ENCODE measurements at places on chromosomes 7 and 10. TPM values are rescaled to one million over a fixed set of nuclear protein-coding genes. Genes with fewer than 3 reads are reported as not detected.
A peak's percentile ranks its signal among the peaks of the same experiment; 100 is the strongest.

DNA sequence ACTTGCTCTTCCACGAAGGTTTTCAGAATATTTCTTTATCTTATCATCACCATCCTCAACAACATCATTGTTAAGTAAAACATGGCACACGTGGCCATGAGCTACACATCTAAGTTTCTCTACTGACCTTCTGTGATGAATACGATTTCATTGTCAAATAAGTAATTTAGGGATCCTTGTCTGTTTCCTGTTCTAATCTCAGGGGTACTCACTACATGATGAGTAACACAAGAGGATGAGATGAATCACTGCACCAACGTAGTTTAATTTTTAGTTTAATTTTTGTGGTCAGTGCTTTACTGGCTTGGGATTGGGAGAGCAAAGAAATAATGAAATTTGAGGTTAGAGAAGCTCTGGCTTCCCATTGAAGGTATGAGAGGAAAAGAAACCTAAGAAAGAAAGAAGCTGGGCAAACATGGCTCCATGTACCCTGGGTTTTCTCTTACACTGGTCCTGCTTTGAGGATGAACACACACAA, 461.9 kb upstream of the KLF6 start:
- DNase-seq, result no peak

DNA sequence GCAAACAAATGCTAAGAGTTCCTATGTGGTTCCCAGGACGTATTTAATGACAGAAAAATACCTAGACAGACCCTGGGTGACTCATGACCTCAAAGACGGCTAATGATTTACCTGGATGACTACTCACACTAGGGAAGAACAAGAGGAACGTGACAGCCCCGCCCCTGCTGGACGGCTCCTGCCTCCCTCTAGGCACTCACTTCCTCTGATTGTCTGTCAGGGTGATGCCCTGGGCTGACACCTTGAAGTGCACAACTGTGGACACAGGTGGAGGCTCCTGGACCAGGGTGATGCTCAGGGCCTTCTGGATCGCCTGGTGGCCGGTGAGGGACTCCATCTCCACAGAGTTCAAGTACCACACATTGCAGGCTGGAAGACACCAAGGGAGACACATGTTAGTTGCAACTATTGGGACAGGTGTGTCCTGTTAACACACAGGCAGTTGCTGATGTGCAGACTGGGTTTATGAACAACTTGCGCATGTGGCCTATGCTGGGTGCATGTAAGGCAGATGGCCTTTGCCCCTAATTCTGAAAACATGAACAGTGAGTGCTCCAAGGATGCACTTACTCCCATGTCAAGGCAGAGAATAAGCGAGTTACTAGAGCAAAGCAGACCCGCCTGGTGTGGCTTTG, 298.3 kb downstream of the TNS3 start:
- DNase-seq, result peak; percentile 56

DNA sequence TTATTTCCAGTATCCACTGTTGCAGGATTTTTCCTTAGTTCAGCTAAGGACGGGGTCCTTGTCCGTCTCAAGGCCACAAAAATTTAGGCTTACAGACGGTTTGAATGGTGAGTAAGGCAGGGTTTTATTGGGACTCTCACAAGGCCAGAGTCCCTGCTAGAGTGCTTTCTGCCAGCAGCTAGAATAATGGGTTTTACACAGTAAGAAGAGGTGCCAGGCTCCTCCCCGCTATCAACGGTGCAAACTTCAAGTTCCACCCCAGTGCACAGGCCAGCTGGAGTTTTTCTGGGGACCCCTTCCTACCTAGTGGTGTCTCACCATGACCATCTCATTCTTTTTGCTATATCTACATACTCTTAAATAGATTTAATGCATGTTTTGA, 198.5 kb upstream of the KCTD7 start:
- DNase-seq, result no peak

DNA sequence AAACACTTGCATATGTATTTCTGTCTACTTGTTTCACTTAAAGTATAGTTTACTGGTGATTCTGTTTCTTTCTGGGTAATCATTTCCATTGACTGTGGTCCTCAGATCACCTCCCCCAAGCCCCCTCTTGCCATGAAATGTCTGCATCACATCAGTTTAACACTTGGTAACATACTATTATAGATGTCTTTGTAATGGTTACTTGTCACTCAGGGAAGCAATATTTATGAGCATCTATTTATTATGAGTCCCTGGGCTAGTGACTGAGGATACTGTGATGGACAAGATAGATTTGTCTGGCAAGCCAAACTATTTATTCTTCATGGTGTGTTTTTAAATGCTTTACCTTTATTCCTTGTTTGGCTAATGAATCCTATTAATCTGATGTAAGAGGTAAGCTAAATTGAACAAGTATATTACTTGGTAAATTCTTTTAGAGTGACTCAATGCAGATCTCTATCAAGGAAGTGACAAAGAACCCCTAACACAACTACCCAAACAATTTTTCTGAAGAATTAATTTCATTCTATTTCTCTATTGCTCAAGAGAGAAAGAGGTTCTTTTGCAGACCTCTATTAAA, 270.9 kb downstream of the RELN start:
- DNase-seq, result no peak

DNA sequence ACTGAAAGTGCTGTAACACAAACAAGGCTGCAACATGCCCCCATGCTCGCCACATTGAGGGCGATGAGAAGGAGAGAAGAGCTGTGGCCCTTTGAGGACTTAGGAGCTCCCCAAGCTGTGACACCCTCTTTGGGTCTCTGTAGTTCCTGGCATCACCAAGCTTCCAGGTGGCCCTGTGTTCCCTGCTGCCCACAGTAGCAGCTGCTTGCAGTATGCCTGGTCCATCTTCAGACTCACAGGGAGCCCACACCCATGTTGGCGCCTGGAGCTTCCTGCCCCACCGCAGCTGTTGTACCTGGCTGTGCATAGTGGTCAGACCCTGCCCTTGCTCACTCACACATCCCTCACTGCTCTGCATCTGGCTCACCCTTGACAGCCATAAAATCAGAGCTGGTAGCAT, 401.2 kb upstream of the NRG3 start:
- DNase-seq, result no peak

DNA sequence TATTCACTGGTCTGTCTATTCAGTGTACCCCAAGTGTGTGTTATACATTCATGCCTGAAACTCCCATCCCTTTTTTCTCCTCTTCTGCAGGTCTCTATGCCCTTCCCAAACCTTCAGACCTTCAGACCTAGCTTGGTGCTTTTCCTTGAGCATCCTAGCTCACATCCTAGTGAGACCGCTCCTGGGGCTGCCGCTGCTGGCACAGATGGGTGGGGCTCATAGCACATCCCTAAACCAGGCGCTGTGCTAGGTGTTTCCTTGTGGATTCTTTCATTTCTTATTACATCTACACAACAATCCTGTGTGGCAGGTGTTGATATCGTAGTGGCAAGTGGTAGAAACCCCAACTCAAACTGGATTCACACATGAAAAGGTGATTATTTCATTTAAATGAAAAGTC, 43.2 kb downstream of the PRR15 start:
- DNase-seq, result no peak

DNA sequence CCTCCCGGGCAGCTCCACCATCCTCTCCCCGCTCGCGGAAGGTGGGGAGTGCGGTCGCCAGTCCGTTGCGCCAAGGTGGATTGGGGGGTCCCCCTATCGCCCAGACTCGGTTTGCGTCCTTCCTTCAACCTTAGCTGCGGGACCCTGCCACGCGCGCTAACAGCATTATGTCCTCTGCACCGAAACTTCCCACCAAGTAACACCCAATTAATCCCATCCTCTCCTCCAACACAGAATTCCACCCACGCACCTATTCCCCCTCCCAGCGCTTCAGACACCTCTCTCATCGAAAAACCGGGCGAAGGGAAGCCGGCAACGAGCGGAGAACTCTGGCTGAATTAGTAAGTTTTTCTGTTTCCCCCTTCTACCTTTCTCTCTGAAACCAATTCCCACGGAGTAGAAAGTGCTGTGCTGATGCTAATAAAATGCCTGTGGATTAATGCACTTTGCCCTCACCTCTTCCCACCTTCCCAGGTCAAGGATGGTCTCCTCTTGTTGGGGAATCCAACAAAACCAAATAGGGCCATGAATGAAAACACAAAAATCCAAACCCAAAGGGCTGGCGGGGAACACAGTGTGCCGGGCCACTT, 947 bp downstream of the HOXA3 start:
- no peak for DNase-seq

GRCh38 chr7:42167206-42167605, 69.8 kb downstream of the GLI3 start:
- no peak for DNase-seq

GRCh38 chr7:84701524-84702306, 485.1 kb downstream of the SEMA3D start:
- peak; percentile 94 for DNase-seq

GRCh38 chr10:55631071-55631654, 729.9 kb downstream of the ZWINT start:
- no peak for DNase-seq

DNA sequence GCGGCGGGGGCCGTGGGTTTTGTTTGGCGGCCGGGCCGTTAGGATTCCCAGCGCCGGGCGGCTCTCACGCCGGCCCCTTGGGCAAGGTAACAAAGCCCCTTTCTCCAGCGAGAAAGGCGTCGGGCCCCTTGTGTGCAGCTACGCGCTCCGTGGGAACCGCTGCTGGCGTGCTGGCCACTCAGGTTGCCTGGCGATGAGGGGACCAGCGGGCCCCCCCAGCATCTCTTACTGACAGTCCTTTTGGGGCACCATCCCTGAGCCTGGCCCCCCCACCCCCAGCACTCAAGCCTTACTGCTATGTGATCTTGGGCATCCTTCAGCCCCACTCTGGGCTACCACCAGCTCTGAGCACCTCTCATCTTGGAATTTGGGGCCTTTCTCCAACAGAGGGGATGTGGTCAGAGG, 1.8 kb downstream of the LFNG start:
- no peak for DNase-seq

DNA sequence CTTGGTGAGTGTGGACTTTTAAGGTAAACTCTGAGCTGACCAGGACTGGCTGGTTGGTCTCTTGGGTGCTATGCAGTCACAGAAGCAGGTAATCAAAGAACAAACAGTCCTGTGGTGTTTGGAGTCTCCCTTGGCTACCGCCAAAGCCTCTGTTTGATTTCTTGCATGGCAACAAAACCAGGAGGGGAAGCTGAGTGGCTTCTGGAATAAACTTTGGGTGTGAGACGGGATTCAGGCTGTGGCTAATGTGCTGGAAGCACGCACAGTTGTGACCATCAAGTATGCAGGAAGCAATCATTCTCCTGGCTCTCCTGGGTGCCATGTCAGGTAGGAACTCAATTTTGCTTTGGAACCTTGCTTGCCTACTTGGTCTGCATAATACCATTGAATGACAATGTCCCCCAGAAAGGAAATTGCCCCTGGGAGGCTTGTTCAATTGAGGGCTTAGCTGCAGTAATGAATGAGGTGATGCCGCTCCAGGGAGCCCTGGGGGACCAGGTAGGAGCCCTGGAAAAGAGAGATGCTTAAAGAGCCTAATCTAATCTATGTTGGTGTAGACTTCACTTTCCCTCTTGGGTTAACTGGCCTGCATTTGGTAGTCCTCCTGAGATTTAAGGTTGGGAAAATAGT, at the start of gene CDHR3:
TSS of gene CDHR3 (plus strand) at position 227 of the 630 bp plus-strand sequence. CDS start at position 282, 55 bp downstream.
- no peak for DNase-seq

DNA sequence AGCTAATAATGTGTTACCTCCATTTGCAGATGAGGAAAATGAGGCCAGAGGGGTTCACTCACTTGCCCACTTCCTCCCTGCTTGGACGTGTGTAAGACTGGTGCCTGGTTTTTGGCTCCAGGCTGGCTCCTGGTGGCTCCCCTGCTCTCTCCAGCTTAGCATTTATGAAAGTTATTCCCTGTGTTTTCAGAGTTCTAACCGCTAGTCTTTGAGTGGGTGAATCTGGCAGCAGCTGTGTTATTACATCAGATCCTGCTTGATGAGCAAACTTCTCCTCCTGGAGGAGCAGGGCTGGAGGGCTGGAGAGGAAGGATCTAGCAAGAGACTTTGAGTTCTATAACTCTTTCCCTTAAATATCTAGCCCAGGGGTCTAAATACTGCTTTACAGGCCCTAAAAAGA, 80.9 kb upstream of the AGBL3 start:
- DNase-seq, result no peak

DNA sequence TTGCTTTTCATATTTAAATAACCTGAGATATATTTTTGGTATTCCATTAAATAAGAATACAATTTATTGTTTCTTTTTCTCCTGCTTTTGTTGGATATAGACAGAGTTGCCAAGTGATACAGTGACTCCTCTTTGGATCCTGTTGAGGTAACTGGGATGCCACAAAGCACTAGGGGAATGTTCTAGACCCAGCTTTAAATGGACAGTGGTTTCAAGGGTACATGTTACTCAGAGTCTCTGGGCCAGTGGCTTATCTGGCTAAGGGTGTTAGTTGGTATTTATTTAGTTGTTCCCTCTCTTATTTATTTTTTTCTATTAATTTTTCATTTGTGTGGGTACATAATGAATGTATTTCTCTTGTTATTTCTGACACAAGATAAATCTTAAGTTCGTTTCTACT, 9.1 kb downstream of the GBF1 start:
- no peak for DNase-seq

- no peak for DNase-seq
These were observed 102.9 kb upstream of the PHYHIPL start for GRCh38 chr10:59073456-59074053.

- DNase-seq, result no peak
These were observed 23.1 kb downstream of the DNAJB9 start for GRCh38 chr7:108592646-108593201.

DNA sequence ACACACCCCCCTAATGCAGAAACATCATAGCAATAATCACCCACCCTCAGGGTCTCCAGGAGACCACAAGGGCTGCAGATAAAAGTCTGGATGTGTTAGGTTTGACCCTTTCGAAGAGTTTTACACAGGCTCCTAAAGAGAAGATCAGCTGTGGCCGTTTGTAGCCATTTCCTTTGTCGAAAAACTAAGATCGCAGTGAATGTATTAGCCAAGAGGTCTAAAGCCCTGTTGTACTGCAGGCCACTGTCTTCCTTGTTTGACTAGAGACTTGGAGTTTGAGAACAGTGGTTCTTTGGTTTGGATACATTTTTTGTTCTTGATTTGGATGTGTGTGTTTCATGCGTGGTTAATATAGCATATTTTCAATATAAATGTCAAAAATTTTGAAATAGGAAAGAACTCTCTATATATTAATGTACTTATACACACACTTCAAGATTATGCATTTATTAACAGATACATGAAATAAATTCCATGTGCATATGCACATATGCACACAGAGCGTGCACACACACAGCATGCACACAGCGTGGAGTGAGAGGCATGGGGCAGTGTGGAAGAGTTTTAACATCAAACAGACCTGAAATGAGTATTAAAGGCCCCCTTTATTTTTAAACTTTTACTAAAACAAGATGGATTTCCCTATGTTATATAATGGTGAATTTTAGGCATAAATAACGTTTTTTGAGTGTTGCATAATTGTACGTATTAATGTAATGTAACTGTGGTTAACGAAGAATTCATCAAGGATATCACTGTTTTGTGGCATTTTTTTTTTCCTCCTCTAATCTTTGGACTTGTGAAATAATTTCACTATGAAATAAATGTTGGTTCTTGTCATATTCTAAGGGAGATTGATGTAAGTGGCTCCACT, 2.2 kb downstream of the IKZF1 start:
- no peak for DNase-seq

- DNase-seq, result no peak
These were observed 42.8 kb upstream of the RAB18 start for GRCh38 chr10:27461312-27461711.

The HOXA1 gene
- total RNA-seq, result 2.8 TPM

The RBAK gene
- 16.2 TPM for total RNA-seq

The GNAT3 gene
- total RNA-seq, result not detected

The RTKN2 gene
- 7.9 TPM for total RNA-seq

The ZNF716 gene
- not detected for total RNA-seq

The LLCFC1 gene
- not detected for total RNA-seq

The FAM25G gene
- total RNA-seq, result not detected

The SFTPD gene
- 0.66 TPM for total RNA-seq

The ACSM6 gene
- total RNA-seq, result not detected
